ENCODE measurements at places on chromosomes 11 and 22.
A peak's percentile ranks its signal among the peaks of the same experiment; 100 is the strongest.

GRCh38 chr11:41116970-41117369 lies 342.5 kb downstream of the LRRC4C start:
- no peak for DNase-seq

DNA sequence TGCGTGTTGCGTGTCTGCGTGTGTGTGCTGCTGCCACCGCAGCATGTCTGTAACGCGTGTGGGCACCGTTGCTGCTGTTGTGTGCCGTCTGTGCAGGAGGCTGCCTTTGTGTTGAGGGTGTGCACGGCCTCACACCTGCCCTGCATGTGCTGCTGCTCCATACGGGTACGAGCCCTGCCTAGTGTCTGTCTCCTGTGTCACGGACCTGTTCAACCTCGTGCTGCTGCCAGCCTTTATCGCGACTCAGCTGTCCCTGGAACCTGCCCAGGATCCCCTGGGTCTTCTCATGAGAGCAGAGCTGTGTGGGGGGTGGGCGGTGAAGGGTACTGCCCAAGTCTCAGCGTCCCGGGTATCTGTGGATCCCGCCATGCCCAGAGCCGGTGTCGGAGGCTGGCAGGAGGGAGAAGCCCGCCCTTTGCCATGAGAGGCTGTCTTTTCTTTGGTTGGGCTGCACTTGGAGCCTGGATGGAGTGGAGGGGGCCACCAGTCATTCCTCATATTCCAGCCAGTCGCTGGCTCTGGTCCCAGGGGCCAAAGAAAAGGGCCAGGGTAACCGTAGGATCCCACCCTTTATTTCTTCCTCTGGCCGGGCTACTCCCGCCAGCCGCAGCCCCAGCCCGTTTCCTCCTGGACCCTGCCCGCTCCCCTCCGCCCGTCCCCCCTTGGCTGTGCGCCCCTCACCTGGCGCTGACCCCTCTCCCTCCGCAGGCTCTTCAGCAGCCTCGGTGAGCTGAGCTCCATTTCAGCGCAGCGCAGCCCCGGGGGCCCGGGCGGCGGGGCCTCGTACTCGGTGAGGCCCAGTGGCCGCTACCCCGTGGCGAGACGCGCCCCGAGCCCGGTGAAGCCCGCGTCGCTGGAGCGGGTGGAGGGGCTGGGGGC lies 7.8 kb upstream of the ACR start:
- DNase-seq, result no peak

DNA sequence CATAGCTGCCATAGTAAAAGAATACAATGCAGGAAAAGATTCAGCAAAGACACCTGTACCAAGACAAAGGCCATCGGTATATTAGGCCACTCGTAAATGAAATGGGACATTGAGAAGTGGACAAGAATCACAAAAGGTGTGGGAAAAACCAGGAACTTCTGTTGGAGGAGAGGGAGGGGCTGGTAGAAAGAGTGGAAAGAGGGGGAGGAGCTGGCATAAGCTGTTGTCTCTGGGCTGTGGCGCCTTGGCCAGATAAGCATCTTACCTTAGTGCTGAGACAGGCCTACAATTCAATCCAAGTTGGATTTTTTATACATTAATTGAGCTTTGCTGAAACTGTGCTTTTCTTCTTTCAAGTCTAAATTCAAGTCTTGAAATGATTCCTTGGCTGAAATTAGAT lies 37.1 kb downstream of the ZNF202 start:
- no peak for DNase-seq

- no peak for DNase-seq
Observed at GRCh38 chr11:67656278-67656922, 5.9 kb upstream of the ACY3 start.

DNA sequence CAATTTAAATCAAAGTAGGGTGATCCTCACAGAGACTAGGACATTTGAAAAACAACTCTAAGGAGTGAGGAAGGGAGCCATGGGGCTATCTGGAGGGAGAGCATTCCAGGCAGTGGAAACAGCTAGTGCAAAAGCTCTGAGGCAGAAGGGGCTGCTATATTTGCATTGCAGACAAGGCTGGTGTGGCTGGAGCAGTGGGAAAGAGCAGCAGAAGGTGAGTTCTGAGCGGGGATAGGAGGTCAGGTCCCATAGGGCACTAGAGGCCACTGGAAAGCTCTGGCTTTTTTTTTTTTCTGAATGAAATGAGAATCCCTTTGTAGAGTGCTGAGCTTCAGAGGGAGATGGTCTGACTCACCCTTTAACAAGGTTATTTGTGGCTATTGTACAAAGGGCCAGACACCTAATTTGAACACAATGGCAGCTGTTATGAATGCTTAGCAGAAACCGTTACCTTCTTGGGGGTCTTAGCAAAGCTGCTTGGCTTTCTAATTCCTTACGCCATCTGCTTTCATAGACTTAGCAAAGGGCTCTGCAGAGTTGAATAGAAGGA lies 291.6 kb downstream of the BUD13 start:
- DNase-seq, result no peak

DNA sequence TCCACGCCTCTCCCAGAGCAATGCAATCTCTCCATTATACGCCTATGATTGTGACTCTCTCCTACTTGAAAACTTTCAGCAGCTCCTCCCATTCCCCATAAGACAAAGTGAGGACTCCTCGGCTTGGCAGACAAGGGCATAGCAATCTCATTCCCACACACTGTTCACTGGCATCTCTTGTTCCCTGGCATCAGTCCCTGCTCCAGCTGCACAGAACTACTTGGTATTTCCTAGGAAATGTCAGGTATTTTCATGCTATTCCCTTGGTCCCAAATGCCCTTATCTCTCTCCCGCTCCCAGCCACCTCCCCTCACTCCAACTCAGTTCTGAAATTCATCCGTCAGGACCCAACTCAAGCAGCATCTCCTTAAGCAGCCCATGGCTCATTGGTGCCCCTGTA lies 28.4 kb downstream of the TMPRSS5 start:
- no peak for DNase-seq

GRCh38 chr11:46489656-46490560 lies 98.3 kb upstream of the CHRM4 start:
- DNase-seq, result no peak

- DNase-seq, result peak; percentile 55
Observed at GRCh38 chr11:2799881-2800654, 85.5 kb downstream of the CDKN1C start.

DNA sequence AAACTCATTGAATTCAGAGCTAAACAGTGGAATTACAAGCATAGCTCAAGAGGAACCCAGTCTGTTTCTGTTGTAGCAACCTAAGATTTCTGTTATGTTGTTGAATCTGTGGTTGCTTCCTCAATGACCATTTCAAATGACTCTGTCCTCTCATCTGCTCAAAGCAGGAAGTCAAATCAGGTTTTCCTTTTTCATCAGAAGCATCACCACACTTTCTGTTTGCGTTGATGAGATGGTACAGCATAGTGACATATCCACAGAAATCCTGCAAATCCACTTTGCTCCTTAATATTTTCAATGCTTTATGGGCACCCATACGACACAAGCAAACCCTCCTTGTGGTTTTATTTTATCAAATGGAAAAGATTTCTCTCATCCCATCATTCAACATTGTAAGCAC lies 12.6 kb upstream of the UCP2 start:
- no peak for DNase-seq

GRCh38 chr11:69501891-69502860 lies 20.7 kb downstream of the LINC01488 start:
- no peak for DNase-seq

DNA sequence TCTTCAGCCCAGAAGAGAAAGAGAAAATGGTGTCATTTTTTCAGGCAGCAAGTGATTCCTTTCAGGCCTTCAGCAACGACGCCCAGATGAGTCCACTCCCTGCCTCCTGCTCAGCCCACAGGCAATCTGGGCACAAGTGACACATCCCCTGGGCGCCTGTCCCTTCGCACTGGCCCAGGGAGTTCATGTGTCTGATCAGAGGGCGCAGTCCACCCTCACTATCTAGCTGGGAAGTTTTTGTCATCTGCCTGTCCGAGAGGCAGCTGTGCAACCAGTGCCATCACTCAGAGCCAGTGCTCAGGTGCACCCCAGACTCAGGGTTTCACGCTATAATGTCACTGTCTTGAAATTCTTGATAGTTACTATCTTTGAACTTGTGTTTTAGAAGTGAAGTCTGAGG lies 1.4 kb upstream of the KCNQ1OT1 start:
- DNase-seq, result no peak

DNA sequence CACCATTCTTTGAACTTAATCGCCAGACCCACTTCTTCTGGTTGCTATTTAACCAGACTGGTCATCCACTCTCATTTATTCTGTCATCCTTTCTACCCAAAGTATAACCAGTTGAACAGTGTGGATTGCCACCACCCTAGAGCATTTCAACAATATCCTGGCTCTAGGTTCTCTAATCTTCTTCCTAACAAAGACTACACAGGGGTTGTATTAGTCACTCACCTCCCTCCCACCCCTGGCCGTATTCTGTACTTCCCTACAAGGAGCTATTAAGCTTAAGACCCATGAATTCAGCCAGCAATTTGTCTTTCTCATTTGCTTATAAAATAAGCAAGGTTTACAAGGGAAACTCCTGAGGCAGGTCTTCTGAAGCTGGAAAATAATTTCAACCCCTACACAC lies 46.9 kb upstream of the CEP126 start:
- no peak for DNase-seq

- no peak for DNase-seq
Observed at GRCh38 chr22:19658967-19659804, 55.1 kb upstream of the SEPTIN5 start.

- DNase-seq, result no peak
Observed at GRCh38 chr11:35090125-35090524, 48.8 kb upstream of the CD44 start.

- no peak for DNase-seq
Observed at GRCh38 chr22:44995105-44995514, 14.7 kb downstream of the PHF21B start.

DNA sequence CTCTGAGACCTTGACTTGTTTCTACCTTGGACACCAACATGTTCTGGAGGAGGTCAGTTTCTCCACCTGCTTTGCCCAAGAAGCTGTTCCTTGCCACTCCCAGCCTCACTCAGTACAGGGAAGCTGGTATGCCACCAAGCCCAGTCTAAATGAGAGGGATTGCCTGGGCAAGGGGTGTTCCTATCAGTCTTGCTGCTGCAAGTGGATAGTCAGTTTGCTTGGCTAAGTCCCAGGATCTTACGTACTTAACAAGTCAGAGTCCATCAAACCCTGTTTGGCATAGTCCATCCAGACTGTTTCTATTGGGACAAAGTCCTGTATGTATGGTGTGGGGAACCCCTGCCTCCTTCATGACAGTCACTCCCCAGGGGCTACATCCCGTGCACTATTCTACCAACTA lies 66.6 kb downstream of the RPL27A start:
- DNase-seq, result no peak

DNA sequence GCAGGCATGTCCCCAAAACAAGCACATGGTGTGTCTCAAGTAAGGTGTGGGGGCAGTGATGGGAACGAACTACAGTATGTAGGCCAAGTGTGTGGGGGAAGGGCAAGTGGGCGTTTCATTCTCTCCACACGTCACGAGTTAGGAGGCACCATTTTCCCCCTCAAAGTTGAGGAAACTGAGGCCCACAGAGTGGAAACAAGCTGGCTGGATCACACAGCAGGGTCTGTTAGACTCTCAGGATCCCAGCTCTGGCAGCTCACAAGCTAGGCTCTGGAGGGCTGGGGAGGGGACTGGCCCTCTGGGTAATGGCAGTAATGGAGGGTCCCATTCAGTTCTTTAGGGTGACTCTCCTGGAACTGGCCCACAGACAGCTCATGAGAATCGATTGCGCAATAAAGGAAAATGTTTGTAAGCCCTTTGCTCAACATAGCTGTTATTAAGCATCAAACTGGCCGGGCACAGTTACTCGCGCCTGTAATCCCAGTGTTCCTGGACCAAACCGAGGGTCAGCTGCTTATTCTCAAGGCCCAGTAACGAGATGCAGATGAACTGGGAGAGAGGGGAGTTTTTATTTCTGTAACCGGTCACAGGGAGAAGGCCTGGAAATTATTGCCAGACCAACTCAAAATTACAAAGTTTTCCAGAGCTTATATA lies 24.1 kb upstream of the TUB start:
- DNase-seq, result no peak

- DNase-seq, result no peak
Observed at GRCh38 chr22:46010951-46011626, 34.1 kb upstream of the WNT7B start.
